ENCODE measurements at places on chromosomes 1 and 21.

GRCh38 chr1:3329640-3330281 lies 124.7 kb upstream of the ARHGEF16 start:
- DNase-seq: no peak

GRCh38 chr1:25805863-25806225 lies 5.9 kb downstream of the SELENON start:
- DNase-seq: no peak

DNA sequence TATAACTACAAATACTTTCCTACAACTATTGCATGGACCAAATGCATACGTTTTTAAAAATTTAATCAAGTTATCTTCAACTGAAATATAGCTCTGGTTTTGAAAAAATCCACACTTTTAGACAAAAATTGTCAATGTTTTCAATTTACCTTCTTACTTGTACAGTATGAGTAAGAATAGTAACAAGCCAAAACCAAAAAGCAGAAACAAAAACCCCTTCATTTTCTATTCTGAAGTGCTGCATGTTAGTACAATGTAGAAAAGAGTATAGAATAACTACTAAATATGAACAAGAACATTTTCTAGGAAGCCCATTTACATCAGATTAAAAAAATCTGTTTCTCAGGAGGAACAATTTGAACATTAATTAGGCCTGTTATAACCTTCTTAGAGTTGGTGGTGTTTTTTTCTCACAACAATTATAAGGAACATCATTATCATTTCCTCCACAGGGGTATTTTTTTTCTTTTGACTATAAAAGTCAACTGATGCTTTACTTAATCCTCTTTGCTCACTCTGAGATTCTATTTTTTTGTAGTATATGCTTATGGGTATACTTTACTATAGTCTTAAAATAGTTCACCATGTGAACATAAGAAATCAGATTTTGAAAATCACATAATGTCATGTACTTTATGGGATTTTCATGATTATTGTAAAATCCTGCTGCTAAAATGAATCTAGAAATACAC lies 475.4 kb downstream of the PTBP2 start:
- no peak for DNase-seq

DNA sequence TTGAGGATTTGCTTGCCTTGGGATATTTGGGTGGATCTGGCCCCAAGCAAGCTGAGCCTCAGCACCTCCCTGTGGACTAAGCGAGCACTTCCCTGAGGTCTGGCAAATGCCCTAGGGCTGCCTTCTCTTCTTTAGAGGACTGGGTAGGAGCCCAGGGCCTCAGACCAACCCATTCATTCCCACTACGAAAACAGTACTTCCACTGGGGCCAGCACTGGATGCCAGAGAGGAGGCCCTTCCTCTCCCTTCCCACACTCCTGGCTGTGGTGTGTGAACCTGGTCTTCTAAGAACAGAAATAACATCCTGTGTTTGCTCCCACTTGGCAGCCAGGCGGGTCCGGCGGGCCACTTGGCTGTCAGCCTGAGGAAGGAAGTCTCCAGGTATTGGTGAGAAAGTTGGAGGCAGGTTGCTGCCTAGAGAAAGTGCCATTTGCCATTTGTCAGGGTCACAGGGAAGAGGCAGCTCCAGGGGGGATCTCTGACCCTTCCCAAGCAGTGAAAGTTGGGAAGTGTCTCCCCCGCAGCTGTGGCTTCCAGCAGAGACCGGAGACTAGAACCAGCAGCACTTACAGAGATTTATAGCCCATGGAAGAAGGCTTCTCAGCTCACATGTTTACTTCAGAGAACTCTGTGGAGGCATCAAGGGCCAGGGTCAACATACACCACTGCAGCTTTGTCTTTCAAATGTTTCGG lies 323.5 kb downstream of the SIPA1L2 start:
- DNase-seq: no peak
